Effector CD4-positive, alpha-beta T cell (primary cell): ENCODE measurements at places on chromosomes 4 and X.

GRCh38 chr4:18213576-18214198 lies 192.1 kb upstream of the LCORL start:
- no peak for DNase-seq

GRCh38 chr4:161936625-161937550 lies 226.9 kb downstream of the FSTL5 start:
- DNase-seq: no peak

DNA sequence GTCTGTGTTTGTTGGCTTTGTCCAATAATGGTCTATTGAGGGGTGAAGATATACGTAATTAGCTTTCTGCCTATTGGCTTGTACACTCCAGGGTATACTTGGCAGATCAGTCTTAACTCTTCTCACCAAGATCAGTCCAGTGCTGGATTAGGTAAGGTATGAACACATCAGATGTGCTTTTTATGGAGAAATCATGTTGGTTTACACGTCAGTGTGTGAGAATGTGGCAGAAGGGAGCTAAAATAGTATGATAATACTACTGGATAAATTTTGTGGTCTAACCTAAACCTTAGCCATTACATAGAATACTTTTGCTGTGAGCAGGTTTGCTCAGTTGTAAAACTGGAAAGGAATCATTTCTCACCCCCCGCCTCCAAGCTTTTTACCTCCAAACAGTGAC lies 4.2 kb downstream of the PDHA1 start:
- DNase-seq: no peak

- no peak for DNase-seq
These were observed 26.8 kb upstream of the SPARCL1 start for GRCh38 chr4:87555773-87556619.

GRCh38 chr4:83609365-83609764 lies 73.5 kb downstream of the GPAT3 start:
- DNase-seq: no peak
